ENCODE measurements at places on chromosomes 2 and 18.

- peak; percentile 36 for DNase-seq
These were observed 95.5 kb downstream of the ATP9B start for GRCh38 chr18:79164706-79165105.

DNA sequence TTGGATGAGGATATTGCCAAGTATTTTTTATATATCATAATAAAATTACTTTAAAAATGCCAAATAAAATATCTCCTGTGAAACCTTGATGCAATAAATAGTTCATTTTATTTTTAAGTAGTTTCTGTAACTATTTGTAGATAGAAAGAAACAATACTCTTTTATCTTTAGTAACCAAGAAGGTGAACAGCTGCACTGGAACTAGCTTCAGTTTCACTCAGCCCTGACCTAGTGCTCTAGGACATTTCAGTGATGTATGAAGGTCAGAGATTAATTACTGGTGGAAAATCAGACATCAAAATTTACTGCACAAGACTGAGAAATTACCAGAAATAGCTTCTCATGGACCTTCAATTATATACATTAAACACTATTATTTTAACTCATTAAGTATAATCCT, 1305.0 kb downstream of the CNTNAP5 start:
- DNase-seq: no peak

- DNase-seq: no peak
These were observed at the start of gene SH3YL1 for GRCh38 chr2:263774-264492. SH3YL1 (minus strand) TSS chr2:264032; CDS start chr2:263984, 48 bp downstream.

DNA sequence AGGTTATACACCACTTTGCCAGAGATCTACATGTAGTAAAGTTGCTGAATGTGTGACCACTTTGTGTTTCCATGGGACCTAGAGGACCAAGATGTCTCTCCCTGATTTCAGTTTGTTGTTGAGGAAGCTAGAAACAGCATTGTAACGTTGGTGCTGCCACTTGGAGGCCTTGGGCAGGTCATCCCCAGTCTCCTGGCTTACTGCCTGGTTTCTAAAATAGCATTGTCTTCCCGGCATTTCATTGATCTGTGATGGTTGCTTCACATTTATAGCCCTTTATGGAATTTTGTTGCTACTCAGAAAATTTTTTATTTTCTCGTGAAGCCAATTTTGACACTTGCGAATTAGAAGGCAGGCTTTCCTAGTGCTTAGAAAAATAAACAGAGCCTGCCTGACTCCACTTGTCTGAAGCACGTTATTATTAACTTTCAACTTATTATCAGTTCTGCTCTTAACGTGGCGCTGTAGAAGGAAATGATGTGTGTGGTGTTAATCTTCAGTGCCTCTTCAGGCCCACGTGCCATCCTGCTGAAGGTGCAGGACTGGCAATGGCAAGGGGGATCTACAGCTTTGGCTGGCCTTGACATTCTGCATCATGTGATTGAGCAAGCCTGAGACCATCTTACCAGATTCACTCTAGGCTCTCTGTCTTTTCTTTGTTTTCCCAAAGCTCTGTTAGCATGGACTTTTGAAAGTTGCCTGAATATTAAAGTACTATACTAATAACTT, 59.9 kb downstream of the INPP4A start:
- DNase-seq: no peak

GRCh38 chr2:201797175-201797840, 9.0 kb upstream of the CDK15 start:
- DNase-seq: peak; percentile 85

DNA sequence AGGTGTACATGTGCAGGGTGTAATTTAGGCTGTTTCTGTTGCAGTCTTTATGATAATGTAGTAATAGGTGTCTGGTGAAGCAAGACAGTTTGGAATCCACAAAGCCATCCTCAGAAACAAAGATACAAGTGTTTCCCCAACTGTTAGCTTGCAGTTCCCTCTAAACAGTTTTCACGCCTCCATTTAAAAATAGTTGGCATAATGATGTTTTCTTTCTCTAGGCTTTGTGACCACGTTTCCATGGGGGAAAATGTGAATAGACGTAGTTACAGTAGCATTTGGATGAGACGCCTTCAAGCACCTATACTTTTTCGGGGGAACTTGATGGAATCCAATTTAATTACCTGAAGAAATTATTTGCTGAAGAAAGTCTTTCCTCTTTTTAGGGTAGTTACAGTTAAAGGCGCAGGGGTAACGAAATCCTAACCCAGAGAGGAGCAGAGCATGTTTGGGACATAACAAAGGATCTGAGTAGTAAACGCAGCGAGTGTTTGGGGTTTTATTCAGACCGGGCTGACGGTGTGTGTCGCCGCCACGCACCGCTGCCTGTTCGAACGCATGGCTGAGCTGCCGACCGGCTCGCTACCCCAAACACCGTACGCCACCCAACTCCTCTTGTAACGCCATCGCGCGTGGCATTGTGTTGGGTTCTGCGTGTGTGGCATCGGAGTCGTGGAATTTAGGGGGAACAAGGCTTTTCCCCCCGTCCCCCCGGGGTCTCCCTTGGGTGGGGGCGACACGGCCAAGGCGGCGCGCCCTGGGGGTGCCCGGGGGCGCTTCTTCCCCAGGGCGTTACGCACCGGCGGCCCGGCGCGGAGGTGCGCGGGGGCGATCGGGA, 681 bp upstream of the NRP2 start:
- no peak for DNase-seq

- no peak for DNase-seq
These were observed 1.5 kb downstream of the GDF7 start for GRCh38 chr2:20668451-20668850.

DNA sequence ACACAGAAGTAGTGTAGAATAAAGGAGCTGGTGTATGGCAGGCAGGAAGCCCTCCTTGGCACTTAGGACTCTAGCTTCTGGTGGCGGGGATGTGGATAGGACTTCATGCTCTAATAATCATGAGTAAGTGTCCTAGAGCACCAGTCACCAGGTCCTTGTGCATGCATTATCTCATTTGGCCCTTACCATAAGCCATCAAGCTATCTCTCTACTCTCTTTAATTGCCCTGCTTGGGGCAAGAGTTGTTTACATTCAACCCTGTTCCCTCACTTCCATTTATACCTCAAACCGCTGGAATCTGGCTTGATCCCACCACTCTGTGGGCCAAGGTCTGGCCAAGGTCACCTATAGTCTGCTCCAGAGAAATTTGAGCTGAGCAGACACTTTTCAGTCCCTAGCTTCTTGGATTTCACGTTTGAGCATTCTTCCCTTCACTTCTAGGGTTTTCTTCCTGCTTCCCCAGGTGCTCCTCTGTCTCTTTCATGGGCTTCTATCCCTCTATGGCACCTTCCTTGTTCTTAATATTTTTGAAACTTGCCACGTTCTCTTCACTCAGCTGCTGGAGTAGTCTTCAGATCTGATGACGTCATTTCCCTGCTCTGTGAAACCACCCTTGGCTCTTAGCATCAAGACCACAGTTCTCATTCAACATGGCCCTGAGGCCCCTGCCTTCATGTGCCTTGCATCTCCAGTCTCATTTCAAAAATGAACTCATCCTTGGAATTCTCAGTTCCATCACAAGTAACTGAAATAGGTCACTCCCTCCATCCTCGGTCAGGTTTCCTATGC, 94.9 kb upstream of the GATA6 start:
- DNase-seq: no peak

DNA sequence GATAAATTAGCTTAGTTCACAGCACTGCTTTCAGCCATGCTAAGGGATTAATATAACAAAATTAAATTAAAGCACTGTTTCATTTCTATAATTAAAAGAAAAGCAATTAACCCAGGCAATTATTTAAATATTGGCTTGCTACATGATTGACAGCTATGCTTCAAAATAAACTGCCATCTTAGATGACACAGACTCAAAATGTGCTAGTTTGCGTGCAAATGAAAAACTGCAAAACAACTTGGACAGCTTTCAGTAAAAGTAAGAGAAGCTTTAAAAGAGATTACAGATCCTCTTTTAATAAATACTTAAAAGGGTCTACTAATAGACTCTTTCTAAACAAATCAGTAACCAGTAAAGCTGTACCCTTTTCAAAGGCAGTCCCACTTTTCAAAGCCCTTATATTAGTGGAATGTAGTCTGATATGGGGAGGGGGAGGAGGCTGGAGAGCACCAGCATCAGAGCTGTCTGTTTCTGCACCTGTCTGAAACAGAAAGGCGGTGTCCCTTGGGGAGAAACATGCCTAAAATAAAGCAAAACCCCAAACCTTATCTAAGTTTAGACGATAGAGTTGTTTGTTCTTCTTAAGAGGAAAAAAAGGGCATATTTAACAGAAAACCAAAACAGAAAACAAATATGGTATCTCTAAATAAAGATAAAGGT, 20.8 kb downstream of the EIF2AK3 start:
- no peak for DNase-seq

DNA sequence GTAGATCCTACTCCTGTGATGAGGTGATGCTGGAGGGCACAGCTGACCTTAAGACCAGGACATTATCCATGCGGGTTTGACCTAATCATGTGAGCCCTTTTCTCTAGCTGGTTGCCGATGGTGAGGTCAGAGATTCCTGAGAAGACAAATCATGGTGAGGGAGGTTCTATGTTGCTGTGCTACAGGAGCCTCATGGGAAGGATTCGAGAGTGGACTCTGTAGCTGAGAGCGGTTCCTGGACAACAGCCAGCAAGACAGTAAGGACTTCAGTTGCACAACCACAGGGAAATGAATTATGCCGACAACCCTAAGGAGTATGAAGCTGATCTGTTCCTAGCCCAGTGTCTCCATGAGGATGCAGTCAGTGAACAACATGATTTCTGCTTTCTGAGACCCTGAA, 80.4 kb downstream of the EPB41L3 start:
- DNase-seq: peak; percentile 90
